AG09309 (cell line): ENCODE measurements at places on chromosomes 2 and 18.

DNA sequence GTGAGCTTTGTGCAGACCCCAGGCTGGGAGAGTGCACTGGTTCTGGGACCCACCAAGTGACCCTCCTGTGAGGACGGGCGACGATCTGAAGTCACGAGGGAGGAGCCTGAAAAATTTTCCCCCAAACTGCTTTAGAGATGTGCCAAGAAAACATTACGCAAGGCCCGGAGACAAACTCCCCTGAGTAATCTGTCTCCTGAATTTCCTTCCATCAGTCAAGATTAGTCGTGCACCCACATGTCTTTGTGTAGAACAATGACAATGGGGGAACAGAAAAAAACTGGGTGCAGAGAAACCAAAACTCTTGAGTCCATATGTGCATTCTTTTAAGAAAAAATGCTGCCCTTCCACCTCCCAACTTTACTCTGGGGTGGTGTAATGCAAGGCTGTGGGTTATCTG lies 12.6 kb upstream of the NCK2 start:
- no peak for DNase-seq

GRCh38 chr18:55861266-55861665 lies 273.3 kb upstream of the TCF4 start:
- no peak for DNase-seq

DNA sequence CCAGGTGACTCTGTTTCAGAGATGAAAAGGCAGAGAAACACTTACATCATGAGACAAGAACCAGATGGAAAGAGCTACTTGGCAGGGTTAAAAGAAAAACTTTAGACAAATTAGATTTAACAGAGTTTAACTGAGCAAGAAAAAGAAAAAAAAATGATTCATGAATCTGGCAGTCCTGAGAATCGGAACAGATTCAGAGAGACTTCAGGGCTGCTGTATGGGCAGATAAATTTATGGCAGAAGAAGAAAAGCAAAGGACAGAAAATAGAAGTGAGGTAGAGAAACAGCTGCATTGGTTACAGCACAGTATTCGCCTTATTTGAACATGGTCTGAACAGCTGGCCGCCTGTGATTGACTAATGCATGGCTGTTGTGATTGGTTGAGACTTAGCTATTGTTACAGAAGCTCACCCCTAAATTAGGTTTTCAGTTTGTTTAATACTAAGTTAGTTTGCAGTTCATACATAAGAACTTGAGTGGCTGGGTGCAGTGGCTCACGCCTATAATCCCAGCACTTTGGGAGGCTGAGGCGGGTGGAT lies 43.0 kb upstream of the RHOB start:
- no peak for DNase-seq

- no peak for DNase-seq
Observed at GRCh38 chr18:9708434-9709303, 568 bp downstream of the RAB31 start.

DNA sequence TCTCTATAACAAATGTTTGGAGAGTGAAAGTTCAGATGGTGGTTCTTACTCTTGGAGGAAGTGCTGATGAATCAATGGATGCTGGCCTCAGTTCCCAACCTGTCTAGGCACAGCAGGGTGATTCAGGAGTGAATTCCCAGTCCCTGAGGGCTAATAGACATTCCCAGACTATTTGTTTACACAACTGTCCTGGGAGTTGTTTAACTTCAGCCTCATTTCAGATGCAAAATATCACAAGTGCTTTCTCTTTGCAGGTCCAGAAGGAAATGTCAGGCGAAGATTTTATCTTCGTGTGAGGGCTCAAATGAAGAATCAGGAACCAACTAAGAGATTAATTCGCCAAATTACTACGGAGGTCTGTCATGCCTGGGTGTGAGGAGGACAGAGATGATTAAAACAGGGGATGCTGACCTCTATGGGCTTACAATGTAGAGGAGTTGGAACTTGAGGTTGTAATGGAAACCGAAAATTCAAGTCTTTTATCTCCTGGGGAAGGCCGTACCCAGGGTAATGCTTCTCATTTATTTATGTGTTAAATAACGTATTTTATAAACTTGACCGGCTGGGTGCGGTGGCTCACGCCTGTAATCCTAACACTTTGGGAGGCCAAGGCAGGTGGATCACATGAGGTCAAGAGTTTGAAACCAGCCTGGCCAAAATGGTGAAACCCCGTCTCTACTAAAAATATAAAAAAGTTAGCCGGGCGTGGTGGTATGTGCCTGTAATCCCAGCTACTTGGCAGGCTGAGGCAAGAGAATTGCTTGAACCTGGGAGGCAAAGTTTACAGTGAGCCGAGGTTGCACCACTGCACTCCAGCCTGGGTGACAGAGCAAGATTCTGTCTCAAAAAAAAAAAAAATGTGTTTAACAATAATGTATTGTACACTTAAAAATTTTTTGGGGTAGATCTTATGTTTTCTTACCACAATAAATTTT lies 38.7 kb upstream of the SLC1A4 start:
- DNase-seq: no peak

GRCh38 chr18:27253571-27253970 lies 68.5 kb upstream of the CHST9 start:
- DNase-seq: no peak

- no peak for DNase-seq
Observed at GRCh38 chr2:215833531-215834162, 179.7 kb downstream of the MREG start.

DNA sequence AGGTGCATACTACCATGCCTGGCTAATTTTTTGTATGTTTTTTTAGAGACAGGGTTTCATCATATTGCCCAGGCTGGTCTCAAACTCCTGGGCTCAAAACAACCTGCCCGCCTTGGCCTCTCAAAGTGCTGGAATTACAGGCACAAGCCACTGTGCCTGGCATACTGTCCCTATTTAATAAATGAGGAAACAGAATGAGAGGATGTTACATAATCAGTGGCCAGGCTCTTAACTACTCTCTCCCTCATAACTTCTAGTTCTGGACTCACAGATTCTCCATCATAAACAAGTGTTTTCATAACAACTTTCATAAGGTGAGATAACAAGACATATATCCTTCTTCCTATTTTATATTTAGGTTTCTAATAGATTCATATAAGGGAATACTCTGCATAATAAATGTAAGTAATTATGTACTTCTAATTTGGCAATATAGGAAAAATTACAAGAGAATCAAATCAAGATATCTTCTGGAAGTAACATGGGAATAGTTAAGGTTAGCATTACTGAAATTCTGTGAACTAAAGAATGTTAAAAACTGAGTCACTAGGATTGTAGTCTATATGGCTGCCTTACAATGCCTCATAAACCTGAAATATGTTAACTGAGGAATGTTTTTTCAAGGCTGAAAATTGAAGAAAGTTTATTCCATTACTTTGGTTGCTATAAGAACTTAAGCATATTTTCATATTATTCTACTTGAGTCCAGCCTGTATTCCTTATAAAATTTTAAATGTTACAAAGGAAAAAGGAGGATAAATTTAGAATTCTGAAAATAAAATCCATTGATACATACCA lies 71.3 kb downstream of the SLC25A12 start:
- no peak for DNase-seq

- no peak for DNase-seq
Observed at GRCh38 chr2:5374762-5375161, 317.4 kb upstream of the SOX11 start.

GRCh38 chr2:25161055-25161781 lies 7.2 kb downstream of the POMC start:
- DNase-seq: no peak

DNA sequence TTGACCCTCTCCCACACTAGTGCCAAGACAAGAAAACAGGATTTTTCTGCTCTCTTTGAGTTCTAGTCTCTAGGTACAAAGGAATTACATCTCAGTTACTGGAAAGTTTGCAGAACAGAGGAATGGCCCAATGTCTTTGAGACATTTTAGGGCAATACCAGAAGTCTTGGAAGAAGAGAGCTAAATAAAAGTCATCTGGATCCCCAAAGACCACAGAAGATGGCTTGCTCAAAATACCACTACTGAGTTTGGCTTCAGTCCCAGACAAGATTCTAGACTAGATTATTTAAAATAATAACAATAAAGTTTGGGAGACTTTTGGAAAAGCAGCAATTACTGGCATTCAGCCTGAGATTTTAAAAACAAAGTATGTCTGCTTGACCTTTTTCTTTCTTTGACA lies 61.9 kb upstream of the HK2 start:
- DNase-seq: no peak

DNA sequence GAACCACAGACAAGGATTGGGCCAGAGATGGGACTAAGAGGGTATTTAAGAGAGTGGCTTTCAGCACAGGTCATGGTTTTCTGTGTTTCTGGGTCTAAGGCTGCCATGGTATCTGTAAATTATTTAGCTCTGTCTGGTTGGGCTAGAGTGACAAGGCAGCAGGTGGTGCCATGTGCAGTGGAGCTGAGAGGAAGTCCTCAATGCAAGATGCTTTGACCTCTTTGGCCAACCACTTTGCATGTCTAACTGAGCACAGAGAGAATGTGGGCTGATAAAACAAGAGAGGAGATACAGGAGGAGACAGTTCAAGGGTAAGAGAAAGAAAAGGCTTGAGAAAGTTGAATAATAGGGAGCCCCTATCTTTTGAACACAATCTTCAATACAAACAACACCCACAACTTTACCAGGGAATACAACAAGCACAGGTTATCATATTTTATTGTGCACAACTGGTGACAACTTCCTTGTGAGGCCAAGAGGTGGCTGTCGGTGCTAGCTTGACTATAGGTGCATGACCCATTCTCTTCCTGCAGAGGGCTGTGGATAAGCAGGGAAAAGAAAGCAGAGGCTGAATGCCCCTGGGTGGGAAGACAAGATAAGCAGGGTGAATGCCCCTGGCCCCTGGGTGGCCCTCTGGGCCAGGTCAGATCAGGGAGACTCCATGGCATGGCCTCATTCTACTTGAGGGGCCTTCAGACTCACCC lies 12.3 kb downstream of the FLACC1 start:
- no peak for DNase-seq

- DNase-seq: no peak
Observed at GRCh38 chr2:78707776-78708386, 317.6 kb upstream of the REG3G start.

DNA sequence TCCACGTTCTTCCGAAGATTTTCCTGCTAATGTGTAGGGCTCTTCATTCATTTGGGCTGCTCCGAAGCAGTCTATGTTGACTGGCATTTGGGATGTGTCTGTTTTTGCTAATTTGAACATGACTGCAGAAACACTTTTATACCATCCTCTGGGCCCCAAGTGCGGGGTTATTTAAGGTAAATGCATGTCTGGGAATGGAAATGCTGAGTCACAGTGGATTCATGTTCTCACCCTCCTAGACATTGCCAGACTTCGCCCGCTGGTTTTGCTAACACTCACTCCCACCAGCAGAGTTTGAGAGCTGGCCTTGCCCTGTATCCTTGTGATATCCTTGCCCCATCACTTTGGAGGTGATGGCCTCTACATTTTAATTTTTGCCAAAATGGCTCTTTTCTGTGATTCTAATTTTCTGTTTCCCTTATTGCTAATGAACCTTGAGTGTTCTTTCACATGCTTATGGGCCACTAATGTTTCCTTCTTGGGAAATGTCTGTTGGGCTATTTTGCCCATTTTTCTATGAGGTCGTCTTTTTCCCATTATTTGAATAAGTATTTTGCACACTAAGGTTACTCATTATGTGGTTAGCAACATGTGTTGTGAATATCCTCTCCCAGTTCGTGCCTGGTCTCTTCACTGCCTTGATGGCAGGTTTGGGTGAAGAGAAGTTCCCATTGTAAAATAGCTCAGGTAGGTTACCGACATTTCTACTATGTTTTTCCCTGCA lies 204.1 kb downstream of the GLI2 start:
- peak; percentile 80 for DNase-seq

GRCh38 chr2:158315803-158316414 lies 140.6 kb downstream of the CCDC148 start:
- no peak for DNase-seq

- no peak for DNase-seq
Observed at GRCh38 chr2:252001-252602, 11.7 kb downstream of the SH3YL1 start.

DNA sequence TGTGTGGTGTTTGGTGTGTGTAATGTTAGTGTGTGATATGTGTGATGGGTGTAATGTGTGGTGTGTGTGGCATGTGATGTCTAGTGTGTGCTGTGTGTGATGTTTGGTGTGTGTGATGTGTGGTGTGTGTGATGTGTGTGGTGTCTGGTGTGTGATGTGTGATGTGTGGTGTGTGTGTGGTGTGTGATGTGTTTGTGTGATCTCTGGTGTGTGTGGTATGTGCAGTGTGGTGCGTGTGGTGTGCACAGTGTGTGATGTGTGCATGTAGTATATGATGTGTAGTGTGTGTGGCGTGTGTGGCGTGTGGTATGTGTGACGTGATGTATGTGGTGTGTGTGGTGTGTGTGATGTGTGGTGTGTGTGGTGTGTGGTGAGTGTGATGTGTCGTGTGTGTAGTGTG lies 150.3 kb downstream of the TMEM18 start:
- no peak for DNase-seq

DNA sequence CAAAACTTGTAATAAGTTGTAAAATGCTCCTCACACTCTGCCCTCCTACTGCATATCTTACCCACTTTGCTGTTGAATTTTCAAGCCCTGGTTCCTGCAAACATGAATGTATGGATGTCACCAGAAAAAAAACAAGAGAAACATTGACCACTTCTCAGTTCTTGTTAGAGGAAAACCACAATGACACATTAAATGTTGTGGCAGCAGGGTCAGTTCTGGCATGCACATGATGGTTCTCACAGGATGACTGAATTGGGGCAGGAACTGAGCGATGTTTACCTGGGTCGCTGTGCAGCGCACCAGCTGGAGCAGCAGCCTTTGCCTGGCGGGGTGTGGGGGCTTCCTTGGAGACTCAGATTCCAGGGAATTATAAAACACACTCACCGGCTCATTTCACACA lies 14.0 kb upstream of the PRKCE start:
- DNase-seq: no peak

- DNase-seq: no peak
Observed at GRCh38 chr2:204112084-204112770, 175.7 kb downstream of the ICOS start.

DNA sequence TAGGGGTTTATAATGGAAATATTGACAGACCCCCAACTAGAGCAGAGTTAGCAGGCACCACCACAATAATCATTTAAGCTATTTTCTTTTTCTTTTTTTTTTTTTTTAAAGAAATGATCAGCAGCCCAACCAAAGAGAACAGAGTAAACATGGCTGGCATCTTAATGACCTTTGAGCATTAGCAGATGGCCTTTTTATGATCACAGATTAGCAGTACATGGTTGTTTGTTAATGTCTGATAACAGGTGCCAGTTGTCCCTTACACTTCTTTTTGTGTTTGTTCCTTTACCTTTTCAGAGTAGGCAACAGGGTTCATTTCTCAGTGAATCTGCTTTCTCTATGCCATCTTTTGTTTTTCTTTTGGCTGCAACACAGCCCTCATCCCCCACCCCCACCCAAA lies 747.0 kb downstream of the BCL11A start:
- DNase-seq: no peak

GRCh38 chr2:207762146-207762545 lies 7.6 kb downstream of the FZD5 start:
- no peak for DNase-seq

- no peak for DNase-seq
Observed at GRCh38 chr2:232400256-232401015, 6.2 kb upstream of the ALPG start.

GRCh38 chr2:113135317-113135716 lies 7.9 kb downstream of the IL1RN start:
- no peak for DNase-seq
